ENCODE measurements at places on chromosomes 2 and 18.

DNA sequence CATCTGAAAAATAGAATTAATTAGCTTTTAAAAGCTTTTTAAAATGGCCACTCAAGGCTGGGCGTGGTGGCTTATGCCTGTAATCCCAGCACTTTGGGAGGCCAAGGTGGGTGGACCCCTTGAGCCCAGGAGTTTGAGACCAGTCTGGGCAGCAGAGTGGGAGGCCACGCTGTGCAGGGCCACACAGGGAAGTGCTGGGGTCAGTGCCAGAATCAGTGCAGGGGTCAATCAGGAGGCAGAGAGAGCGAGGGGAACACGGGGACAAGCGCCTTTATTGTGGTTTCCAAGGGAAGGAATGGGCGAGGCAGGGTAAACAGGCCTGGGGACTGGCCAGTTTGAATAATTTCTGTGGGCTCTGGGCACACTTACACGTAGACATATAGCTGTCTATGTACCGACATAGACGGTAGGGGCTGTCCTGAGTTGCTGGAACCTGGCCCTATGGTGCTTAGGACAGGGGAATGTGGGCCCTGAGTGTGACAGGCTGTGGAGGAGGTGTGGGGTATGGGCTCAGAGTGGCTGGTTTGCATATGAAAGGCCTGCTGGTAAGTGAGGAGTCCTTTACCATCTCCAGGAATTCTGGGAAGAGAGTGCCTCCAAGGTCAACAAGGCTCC, 42.9 kb downstream of the DYSF start:
- DNase-seq, result no peak

GRCh38 chr2:86661333-86661732, 37.7 kb upstream of the RNF103 start:
- DNase-seq, result no peak

DNA sequence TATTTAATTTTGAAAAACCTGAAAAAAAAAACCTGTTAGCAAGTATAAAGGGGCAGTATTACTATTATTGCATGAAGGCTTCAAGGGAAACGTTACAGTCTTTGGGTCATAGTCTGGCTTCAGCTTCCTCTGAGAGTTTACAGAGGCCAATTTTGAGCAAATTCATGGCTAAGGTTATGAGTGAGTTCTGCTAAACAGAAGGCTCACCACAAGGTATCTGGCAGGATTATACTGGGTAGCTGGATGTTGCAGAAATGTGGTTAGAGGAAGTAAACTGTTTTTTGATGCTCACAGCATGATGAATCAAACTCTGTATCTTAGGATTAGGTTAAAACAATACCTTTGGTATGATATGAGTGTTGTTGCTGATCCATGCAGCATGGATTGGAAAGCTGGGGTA, 9.3 kb downstream of the MRPL19 start:
- DNase-seq, result no peak

DNA sequence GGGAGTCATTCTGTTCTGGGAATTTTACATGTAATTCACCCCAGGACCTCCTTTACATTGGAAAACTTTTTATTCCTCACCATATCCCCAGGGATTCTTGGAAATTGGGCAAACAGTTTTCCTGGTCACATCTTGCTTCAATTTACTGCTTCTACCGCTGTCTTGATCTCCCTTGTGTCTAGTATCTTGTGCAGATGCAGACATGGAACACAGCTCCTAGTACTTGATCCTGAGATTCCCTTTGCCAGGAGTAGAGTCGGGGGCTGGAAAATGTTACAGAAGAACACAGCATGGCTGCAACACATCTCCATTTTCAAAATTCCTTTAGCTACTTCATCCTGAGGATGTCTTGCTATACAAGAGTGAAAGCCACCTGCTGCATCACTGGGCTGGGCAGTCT, 472.8 kb downstream of the PLCL1 start:
- DNase-seq, result no peak

DNA sequence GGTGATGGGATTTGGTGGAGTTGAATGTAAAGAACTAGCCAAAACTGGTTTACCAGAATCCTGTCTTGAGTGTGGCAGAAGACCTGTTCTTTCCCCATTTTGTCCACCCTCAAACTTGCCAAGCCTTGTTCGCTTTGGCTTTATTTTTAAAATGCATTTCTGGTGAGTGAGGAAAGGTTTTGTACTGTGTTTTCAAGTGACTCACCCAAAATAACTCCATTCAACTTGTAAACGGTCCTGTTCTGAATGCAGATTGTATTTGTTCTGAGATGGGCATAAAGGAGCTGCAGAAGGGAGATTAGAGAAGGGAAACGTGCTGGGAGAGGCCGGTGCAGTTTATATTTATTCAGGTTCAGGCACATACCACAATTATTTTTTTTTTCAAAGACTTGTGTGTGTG, 5.3 kb upstream of the ITPRID2 start:
- DNase-seq, result no peak

GRCh38 chr2:238654479-238655197, 193.2 kb upstream of the TWIST2 start:
- DNase-seq, result no peak

- DNase-seq, result no peak
Observed at GRCh38 chr18:59352250-59352855, 6.7 kb downstream of the LMAN1 start.

DNA sequence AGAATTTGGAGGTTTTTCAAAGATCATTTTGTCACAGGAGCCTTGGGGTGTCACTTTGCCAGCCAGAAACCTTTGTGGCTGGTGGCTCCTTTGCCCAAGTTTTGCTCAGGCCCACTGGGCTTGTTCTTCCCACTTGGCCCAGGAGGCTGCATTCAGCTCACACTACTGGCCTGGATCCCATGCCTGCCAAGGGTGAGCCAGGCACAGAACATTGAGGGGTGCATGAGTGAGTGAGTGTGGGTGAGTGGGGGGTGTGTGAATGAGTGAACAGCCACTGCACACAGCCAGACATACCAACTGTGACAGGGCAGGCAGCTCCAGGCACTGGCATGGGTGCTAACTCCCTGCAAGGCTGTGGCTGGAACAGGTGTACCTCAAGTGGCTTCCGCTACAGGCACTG, 39.6 kb downstream of the FAM171B start:
- no peak for DNase-seq

- DNase-seq, result no peak
Observed at GRCh38 chr2:237896507-237896892, 37.1 kb downstream of the RAMP1 start.

DNA sequence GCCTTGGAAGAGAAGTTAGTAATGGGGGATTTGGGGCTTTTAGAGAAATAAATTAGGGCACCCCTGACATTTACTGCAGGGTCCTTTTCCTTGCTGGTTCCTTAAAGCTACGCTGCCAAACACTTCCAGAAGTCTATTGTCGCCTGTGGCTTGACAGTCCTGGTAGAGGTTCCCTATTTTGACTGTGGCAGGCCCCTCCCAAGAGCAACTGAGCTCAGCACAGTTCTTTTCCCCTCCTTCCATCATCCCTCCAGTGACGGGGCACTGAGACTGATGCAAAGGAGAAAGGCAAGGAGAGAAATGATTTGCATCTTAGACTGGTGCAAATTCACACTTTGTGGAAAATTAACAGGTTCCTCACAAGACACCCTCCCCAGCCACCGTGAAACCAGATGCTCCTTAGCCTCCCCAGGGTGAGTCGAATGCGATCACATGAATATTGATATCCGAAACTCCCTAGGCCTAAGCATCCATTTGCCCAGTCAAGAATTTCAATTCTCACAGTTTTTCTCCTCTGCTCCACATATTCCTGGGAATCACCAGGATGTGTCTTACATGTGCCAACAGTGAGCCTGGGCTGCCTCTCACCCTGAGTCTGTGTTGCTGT, 45.4 kb downstream of the RABL2A start:
- no peak for DNase-seq

GRCh38 chr2:60699617-60700016, 56.5 kb upstream of the PAPOLG start:
- DNase-seq, result no peak

- DNase-seq, result no peak
Observed at GRCh38 chr18:58860747-58861231, 3.9 kb upstream of the ZNF532 start.

GRCh38 chr2:100721693-100722092, 98.2 kb upstream of the NPAS2 start:
- no peak for DNase-seq

- DNase-seq, result no peak
Observed at GRCh38 chr2:241410739-241411176, 54.7 kb downstream of the FARP2 start.

DNA sequence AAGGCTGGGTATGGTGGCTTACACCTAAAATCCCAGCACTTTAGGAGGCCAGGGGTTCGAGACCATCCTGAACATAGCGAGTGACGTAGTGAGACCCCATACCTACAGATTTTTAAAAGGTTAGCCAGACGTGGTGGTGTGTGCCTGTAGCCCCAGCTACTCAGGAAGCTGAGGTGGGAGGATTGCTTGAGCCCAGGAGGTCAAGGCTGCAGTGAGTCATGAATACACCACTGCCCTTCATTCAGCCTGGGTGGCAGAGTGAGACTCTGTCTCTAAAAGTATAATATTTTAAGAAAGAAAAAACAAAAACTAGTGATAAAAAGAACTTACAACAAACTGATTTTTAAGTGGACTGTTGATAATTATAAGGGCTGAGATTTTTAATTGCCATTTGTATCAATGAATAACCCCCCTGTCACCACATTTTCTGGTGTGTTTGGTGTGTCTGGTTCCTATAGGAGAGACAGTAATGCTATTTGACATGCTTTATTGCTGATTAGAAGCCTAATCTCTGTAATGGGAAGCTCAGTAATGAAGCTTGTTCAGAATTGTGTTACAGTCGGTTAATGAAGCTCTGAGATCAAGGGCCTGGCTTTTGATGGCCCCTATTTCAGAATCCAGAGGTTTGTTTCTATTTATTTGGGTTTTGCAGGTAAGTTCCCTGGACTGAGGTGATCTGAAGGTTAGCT, 147.0 kb downstream of the NEDD4L start:
- no peak for DNase-seq

DNA sequence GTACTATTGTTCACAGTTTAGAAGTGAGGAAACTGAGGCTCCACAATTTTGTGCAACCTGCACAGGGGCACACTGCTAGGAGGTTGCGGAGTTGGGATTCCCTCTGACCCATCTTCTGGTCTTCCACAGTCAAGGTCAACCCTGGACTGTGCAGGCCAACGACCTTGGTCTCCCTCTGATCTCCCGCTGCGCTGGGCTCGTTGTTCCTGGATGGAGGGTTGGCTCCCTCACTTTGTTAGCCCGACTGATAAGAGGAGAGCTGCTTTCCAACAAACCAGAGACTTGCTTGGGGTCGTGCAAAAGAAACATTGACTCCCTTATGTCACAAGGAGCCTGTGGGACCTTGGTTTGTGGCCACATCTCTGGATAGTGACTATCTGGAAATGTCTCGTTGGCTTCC, 187.6 kb downstream of the MYCN start:
- DNase-seq, result no peak

GRCh38 chr18:75879196-75879595, 451.7 kb upstream of the SMIM21 start:
- no peak for DNase-seq

- no peak for DNase-seq
Observed at GRCh38 chr2:34849827-34850226, 1250.7 kb upstream of the FAM98A start.

DNA sequence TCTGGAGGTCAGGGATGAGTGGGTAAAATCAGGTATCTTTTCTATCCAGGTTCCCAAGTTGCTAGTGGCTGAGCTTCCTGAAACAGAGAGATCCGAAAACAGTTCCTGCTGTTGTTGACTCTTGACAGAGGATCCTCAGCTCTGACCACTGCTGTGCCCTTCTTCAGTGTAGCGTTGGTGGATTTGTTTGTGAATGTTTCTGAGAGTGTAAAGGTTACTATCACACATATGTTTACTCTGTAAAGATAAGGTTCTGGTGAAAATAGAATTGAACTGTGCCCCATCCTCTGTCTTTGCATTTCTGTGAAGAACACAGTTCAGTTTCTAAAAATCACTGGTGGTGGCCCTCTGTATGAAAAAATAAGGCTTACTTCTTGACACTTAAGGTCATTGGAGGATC, 119.8 kb downstream of the LDLRAD4 start:
- DNase-seq, result no peak

DNA sequence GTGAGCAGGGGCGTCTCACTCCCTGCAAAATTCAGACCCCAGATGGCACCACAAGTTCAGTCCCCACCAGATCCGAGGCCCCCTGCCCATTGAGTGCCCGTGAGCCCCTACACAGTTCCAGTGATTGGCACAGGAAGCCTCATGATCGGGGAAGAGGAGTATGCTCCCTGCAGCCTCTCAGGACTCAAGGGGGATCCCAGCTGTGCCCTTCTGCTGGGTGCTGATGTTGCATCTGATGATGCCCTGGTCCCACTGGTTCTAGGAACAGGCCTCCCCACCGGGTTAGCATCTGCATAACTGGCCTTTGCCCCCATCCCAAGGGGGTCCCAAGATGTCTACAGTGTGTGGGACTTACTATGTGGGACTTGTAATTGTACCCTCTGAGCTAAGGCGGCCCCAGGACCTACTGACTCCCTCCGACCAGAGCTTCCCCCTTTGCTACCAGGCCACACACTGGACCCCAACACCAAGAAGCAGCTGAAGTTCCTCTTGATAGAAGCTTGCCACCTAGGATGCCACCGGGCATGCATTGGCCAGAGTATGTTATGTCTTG, 8.6 kb downstream of the ALPG start:
- no peak for DNase-seq

DNA sequence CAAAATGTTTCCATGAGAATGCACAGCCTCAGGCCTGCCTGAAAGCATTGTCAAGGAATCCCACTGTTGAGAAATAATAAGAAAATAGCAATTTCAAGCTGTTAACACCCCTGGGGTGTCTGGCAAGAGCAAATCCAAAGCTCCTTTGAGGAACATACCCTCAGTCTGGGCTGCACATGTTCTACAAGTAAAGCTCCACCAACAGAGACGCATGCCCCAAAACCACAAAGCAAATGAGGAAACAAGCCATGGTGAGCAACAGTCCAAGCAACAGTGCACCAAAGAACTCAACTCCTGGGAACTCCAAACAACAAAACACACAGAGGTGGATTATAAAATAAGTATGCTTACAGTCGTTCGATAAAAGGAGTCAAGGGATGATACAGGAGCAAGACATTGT, 40.3 kb downstream of the CYP27C1 start:
- no peak for DNase-seq

DNA sequence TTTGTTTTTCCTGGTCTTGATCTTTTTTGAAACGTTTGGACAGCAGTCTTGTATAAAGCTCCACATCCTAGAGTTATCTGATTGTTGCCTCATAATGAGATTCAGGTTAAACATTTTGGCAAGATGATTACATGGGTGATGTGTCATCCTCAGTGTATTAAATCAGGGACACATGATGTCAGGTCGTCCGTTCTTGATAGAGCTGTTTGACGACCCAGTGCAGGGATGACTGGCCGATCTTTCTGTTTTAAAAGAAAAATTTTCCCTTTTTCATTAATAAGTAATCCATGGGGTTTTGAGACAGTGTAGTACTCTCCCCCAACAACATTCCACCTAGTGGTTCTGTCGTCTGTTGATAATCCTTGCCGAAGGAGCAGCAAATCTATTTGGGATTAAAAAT, 44.5 kb upstream of the SERPINB2 start:
- DNase-seq, result no peak

Measured in HCEC 1CT (cell line).